Hair follicle dermal papilla cell (primary cell): ENCODE measurements at places on chromosomes 7 and 10. TPM values are rescaled to one million over a fixed set of nuclear protein-coding genes. Genes with fewer than 3 reads are reported as not detected.

Gene TMEM176B
- 0.97 and 47.9 TPM in 2 replicates for total RNA-seq

Gene ITGB8
- total RNA-seq, result 16.1 and 17.5 TPM in 2 replicates

Gene SLC26A3
- total RNA-seq, result not detected in 2 replicates

Gene ZNF425
- 2.6 and 3.4 TPM in 2 replicates for total RNA-seq
